ENCODE measurements at places on chromosomes 2 and 18.

- DNase-seq: no peak
These were observed 95.4 kb downstream of the CDH2 start for GRCh38 chr18:28081516-28081915.

GRCh38 chr2:26757873-26758789 is 6.0 kb upstream of the SLC35F6 start:
- DNase-seq: peak; percentile 35

GRCh38 chr2:219073413-219074129 is 12.8 kb upstream of the IHH start:
- DNase-seq: peak; percentile 83

DNA sequence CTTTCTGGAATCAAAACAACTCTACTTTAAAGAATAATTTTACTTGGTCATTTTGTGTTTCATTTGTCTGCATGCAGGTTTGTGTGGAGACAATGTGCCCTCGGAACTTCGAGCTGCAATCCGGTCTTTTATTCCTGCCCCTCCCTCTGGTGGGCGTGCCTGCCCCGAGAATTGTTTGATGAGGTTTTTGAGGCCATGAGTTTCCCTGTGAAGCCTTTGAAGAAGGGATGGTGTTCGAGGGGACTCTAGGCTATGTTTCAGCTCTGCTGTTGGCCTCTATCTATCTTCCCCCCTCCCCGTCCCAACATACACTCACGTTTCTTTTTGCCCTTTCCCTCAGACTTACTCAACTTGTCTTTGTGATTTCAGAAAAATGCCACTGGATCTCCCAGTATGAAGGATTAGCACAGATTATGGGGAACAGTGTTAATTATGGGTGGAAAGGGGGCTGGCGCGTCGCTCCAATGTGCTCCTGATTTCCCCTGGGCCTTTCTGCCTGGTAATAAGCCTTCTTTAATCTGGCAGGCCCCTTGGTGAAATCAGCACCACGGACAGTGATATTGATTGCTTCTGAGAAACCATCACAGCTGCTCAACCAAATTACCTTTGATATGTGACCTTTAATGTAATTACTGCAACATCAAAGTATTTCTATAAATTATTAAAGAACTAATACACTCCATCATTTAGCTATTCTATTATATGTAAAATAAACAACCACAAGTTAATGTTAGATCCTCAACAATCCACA is 82.2 kb downstream of the CELF4 start:
- peak; percentile 66 for DNase-seq

- no peak for DNase-seq
These were observed 94.4 kb upstream of the MSH6 start for GRCh38 chr2:47688561-47688960.

DNA sequence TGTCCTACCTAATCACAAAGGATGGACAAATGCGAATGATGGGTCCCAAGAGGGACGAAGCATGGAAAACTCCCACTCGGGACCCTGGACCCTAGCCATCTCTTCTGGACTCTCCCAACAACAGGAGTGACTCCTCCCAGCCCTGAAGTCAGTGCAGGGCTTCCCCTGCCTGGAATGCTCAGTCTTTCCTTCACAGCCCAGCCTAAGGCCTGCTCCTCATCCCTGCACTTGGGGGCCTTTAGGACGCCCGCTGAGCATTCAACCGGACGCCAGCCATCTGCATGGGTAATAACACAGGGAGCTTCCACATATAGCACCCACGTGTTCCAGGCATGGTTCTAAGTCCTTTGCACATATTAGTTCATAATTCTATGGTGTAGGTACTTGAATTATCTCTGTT is 237.5 kb downstream of the KLHL29 start:
- no peak for DNase-seq

DNA sequence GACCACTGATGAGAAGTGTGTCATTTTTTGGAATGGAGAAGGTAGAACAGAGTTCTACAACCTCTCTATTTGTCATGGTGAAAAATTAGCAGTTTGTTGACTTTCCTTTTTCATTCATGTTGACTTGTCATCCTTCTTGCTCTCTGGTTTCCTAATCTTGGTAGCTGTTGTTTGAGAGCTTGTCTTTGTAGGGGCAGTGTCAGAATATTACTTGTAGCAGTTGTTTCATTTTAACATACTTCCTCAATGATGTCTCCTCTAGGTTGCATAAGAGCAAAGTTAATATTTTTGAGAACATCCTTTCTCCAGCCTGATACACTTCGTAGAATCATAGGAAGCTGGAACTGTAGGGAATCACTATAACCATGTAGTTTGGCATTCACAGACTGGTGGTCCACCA is 368.2 kb upstream of the FANCL start:
- DNase-seq: peak; percentile 29

DNA sequence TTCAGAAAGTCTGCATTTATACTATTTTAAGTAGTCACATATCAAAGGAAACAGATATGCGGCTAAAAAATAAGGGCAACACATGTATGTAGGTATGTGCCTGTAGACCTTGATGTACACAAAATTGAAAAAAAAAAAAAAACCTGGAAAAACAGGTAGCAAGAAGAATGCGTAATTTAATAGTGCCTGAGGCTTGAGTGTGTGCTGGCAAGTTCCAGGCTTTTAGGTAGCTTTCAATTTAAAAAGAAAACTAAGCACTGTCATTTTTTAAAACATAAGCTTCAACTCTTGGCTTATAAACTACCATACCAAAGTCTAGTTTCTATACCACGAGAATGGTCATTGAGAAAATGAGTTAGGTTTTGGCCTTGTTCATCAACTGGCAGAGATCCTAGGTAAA is 72.3 kb downstream of the OTX1 start:
- DNase-seq: no peak

DNA sequence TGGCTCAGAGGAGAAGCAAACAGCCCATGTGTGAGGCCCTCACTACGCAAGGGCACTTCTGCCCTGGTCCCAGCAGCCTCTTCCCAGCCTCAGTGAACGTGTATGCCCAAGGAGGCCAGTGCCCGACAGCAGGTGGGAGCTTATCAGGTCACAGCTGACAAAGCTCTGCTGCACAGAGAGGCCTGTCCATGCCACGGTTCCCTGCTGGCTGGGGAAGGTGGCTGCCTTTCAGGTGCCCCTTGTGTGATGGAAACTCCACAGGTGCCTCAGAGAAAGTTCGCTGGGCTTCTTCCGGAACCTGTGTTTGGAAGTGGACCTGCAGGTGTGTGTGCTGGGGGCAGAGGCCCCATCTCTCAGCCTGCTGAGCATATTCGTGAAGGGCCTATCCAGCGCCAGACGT is 47.3 kb downstream of the EDAR start:
- DNase-seq: no peak

GRCh38 chr18:23675236-23675635 is 12.5 kb upstream of the ANKRD29 start:
- DNase-seq: no peak

DNA sequence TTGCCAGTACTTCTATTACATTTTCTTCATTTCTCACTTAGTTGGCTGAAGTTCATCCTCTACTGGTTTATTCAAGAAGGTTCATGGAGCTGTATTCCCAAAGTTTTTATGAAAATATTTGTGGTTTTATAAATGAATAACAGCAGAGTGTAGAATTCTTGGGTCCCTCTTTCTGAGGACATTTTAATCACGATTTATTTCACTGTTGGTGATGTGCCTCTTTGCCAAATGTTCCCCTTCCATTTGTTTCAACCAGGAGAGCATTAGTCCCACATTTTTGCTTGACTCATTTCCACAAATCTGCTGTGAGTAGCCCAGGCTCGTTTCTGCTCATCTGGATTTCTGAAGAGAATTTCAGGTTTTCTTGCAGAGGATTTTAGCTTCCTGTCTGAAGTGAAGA is 20.8 kb downstream of the COPS7B start:
- no peak for DNase-seq

GRCh38 chr18:48782381-48782861 is 168.3 kb downstream of the SMAD7 start:
- DNase-seq: no peak
